ENCODE measurements at places on chromosomes 4 and X. TPM values are rescaled to one million over a fixed set of nuclear protein-coding genes. Genes with fewer than 3 reads are reported as not detected.

DNA sequence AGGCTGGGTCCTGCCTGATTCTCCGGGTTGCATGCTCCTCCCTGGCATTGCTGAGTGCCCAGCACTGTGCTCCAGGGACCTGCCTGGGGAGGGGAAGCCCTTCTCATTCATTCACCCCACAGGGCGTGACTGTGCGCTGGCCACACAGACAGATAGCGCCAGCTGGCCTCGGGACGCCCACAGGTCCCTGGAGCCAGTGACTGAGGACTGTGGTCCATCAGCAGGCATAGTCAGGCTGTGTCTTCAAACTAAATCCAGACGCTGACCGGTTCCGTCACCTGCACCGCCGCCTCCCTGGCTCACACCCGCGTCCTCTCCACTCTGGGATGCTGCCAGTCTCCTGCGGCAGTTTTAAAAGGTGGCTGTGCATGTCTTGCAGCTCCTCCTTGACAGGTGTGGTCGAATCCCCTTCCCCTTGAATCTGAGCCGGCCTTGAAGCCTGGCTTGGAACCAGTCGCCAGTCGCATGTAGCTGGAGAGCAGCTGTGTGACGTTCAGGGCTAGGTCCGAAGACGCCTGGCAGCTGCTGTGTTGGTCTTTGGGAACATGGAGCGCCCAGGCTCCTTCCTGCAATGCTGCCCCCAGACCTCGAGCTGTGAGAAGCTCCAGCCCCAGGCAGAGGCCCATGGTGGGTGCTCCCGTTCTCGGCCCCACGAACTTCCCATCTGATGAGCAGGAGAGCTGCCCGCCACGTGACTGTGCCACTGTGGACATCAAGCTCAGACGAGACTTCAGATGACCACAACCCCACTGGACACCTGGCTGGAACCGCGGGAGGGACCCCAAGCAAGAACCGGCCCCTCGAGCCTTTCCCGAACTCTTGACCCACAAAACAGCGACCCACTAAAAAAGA lies 94.1 kb downstream of the ADRA2C start:
- DNase-seq: no peak

DNA sequence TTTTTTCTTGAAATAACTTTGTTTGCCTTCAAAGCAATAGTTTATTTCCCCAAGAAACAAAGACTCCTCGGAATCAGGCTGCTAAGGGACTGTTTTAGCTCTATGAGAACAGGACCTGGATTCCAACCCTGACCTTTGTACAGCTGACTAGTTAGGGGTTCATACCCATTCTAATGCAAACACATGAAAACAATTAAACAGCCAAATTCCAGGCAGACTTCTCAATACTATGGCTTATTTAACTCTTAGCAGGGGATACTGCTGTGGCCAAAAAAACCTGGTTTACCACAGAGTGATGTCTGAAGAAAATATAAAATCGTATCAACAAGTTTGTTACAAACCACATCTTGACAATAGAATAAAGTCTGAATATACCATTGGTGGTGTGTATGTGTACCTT lies 129.6 kb upstream of the INTU start:
- DNase-seq: no peak

DNA sequence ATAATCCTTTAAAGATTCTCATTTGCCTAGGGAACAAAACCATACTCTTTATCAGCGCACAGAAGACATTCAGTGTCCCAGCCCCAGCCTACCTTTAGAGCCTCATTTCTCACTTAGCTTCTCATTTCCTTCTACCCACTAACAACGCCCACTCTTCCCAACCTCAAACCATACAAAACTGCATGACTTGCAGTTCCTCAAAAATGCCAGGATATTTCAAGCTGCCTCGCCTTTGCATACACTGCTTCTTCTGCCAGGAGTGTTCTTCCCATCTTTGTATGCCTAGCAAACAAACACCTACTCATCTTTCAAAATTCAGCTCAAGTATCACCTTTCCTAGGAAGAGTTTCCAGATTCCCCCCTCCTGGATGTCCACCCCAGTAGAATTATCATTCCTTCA lies 129.9 kb upstream of the ADGRL3 start:
- DNase-seq: no peak

DNA sequence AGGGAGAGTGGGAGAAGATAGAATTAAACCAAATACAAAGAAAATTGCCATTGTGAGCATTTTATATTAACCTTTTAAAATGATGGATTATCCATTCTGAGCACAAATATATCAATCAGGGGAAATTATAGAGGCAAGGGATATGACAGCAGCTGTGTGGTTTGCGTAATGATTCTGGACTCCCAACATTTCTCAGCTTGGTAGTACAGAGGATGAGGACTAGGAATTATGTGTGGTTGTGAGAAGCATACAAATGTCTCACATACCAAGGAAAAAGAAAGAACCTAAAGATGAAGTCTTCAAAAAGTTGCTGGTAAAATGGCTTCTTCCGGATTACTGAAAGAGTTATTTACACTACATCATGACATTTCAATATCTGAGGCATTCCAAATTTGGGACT lies 674.6 kb upstream of the NR3C2 start:
- DNase-seq: no peak

DNA sequence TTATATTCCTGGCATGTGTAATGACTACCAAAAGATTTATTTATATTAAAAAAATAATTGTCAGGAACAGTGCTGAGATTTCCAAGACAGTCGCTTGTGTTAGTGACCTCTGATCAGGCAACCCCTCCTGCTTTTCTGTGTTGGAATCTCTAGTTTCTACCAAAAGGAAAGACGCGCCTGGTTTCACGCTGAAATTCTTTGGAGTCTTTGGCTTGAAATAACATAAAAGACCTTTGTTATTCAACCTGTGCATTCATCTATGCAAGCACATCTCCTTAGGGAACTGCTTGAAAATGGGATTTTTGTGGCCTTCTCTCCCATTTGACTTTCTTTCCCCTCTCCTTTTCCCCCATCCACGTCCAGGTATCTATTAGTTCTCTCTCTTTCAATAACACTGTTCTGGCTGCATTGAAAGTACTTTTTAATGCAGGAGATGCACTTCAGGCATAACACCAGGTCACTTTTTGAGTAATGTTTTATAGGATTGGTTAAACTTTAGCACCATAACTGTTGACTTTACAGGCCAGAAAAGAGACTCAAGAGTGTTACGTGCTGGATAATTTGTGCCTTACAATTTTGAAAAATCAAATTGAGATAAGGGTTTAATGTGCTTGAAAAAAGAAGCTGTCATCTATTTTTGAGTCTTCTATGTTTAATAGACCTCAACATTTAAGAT lies 172.7 kb downstream of the GPAT3 start:
- no peak for DNase-seq

- DNase-seq: no peak
Observed at GRCh38 chr4:56128213-56128612, 179.5 kb downstream of the CEP135 start.

DNA sequence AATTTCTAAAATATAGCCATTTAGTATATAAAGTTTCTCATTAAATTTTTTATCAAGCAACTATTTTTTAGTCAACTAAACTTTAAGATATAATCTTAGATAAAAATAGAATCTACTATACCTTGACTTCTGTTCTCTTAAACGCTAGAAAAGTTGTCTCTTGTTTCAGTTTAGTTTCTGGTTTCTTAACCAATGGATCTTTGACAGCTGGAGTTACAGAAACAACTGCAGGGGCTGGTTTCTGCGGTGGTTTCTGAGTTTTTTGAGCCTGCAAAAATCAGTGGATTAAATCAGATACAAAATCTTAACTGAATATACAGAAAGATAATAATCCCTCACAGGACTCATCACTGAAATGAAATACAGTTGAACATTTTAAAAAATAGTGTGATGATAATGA lies 21.9 kb downstream of the INTS12 start:
- DNase-seq: no peak

DNA sequence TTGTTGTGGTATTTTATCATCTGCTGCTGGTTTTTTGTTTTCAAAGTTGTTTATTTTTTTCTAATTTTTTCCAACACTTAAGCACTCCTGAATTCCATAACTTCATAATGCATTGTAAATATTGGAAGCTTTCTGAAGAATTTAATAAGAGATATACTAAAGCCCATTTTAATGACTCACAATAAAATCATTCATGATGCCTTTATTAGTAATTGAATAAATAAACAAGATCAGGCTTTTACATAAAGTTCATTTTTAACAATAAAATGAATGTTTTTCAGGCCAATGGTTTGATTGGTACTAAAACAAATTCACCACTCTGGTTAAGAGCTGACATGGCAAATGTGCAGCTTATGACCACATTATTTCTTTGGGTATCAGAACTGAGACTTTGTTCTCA lies 408.2 kb upstream of the SMIM31 start:
- no peak for DNase-seq

DNA sequence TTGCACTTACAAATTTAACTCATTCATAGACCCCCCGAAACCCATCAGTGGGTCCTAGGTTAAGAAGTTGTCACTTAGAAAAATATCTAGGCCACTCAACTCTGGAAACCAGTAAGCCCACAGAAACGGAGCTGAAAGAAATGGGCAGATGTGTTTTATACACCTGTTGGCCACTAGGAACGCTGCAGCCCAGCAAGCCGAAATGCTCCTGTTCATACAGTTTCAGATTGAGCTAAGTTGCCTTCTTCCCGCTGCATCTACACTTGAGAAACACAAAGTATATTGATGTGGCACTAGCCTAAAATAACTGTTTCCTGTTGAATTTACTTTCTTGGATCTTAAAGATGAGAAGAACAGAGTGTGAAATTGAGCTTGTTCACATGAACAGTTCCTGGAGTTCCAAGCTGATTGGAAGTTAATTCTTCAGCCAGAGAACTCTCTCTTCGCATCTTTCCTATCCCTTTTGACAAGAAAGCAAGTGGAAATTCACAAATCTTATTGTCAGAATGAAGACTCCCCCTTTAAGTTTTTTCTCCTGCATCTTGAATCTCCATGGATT lies 174.1 kb downstream of the RBMX2 start:
- DNase-seq: peak; percentile 8

DNA sequence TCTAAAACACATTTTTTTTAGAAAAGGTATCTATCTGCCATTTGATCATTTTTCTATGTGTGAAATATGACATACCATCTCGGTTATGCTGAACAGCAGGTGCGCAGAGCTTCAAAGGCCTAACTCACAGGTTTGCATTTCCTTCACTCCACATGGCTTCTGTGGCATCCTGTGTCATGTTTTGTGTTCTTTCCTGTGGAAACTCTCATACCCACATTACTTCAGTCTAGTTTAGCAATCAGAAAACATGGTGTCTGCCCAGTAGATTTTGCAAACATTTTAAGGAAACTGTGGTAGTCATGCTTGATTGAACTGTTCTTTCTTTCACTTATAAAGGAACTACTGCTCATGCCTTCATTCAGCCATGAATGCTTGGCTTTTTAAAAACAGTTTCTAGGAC lies 11.3 kb upstream of the ARAP2 start:
- no peak for DNase-seq

DNA sequence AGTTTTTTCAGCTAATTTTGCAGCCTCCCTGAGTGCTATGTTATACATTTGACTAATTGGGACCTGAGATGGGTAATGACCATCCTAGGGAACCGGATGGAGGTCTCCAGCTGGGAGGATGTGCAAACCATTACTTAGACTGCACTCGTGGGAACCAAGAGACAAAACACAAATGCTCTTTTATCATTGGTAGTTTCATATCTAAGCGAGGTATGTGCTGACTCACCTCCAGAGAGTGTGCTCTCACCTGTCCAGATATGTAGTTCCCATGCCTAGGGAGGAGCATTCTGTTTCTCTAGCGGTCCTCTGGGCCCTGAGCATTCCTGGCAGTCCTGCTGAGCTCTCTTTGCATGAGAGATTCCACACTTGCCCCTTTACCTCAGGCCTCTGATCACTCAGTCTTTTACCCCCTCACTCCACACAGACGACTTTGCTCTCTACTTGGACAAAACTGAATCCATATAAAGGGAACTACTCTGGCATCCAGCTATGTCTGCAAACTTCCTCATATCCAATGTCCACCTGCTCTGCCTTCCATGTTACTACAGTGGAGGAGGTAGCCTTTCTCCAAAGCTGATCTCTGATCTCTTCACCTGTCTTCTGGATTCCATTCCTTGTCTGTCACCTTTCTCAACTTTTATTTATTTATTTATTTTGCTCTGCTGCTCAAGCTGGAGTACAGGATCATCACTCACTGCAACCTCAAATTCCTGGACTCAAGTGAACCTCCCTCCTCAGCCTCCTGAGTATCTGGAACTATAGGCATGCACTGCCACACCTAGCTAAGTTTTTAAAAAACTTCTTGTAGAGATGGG lies 88.4 kb downstream of the LRP2BP start:
- no peak for DNase-seq

DNA sequence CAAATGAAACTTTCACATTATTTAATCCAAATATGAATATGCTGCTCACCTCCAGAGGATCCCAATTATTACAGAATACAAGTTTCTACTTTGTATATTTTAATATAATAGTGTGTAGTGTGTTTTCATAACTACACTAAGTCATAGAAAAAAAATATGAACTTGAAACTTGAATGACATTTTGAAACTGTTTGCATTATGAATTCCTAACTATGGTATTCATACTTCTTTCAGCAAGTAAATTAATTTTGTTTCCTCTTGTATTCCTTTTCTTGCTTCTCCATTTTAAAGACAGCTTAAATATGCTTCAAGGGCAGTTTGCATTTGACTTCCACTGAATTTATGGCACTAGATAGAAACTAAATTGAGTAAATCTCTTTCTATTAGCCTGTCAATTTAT lies 177.1 kb downstream of the BMPR1B start:
- no peak for DNase-seq

DNA sequence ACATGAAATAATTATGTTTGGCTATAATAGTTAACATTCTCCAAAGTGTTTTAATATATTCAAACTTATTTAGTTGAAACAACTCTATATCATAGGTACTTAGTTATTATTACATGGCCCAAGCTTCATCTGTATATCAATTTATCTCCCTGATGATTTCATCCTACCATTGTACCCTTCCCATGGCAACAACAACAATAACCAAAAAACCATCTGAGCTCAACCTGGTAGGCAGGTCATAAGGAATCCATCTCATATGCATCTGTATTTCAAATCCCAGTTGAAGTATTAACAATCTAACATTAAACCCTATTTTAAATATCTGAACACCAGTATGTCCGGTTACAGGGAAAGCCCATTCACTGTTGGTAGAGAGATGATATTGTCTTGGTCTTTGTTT lies 33.1 kb upstream of the SLC7A11 start:
- DNase-seq: no peak

DNA sequence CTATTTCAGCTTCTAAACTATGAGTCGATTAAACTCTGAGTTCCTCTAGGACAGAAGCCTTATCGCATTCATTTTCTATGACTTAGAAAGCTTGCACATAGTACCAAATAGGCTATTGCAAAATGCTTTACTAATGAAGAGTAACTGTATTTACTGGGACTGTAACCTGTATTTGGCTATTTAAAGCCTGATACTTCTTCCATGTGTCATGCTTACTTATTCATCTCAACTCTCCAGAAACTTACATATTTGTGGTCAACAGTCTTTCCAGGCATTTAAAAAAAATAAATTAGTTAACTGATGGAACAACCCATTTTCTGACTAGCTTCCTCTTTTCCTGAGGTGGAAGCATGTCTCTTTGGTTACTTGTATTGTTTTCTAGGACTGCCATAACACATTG lies 467.9 kb downstream of the PCDH11X start:
- DNase-seq: no peak

The AFAP1 gene
- total RNA-seq: 6.0 TPM

The PRRG3 gene
- total RNA-seq: not detected

Data from G401 (cell line).